ENCODE measurements at places on chromosomes 1 and 21. TPM values are rescaled to one million over a fixed set of nuclear protein-coding genes. Genes with fewer than 3 reads are reported as not detected.

- no peak overlapping the region for H3K27ac ChIP-seq
- H3K36me3 ChIP-seq = no peaks in the 10 kb centered on the region
- H3K4me1 ChIP-seq = no peaks in the 10 kb centered on the region
- no peaks in the 10 kb centered on the region for H3K27me3 ChIP-seq
- DNase-seq = no peak
These were observed 95.4 kb downstream of the MATN1 start for GRCh38 chr1:30627994-30628393.

GRCh38 chr1:72278461-72278860, 3.9 kb downstream of the NEGR1 start:
- H3K4me1 ChIP-seq = no peaks in the 10 kb centered on the region
- no peak for DNase-seq
- H3K36me3 ChIP-seq = no peaks in the 10 kb centered on the region
- no peak overlapping the region for H3K4me3 ChIP-seq

The MPZ gene
- 2.3 TPM for total RNA-seq

The OR2L8 gene
- total RNA-seq = not detected

- no peak overlapping the region for H3K27ac ChIP-seq
- DNase-seq = no peak
These were observed 77.2 kb downstream of the DDAH1 start for GRCh38 chr1:85387781-85388180.

DNA sequence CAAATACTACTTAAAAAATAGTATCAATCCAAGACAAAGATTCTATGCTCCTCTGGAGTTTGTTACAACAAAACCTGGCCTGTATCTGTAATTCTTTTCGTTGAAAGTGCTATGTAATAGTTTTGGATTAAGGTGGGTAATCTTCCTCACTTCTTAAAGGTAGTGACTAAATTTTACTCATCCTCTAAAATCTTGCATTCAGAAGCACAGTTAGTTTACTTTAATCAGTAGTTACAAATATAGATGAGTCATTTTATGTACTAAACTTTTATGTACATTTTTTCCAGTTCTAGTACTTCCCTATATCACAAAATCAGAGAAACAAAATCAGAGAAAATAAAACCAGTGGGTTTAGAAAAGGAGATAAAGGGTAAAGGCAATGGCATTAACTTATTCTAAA, 51.3 kb downstream of the ZNHIT6 start:
- no peaks in the 10 kb centered on the region for H3K27me3 ChIP-seq

DNA sequence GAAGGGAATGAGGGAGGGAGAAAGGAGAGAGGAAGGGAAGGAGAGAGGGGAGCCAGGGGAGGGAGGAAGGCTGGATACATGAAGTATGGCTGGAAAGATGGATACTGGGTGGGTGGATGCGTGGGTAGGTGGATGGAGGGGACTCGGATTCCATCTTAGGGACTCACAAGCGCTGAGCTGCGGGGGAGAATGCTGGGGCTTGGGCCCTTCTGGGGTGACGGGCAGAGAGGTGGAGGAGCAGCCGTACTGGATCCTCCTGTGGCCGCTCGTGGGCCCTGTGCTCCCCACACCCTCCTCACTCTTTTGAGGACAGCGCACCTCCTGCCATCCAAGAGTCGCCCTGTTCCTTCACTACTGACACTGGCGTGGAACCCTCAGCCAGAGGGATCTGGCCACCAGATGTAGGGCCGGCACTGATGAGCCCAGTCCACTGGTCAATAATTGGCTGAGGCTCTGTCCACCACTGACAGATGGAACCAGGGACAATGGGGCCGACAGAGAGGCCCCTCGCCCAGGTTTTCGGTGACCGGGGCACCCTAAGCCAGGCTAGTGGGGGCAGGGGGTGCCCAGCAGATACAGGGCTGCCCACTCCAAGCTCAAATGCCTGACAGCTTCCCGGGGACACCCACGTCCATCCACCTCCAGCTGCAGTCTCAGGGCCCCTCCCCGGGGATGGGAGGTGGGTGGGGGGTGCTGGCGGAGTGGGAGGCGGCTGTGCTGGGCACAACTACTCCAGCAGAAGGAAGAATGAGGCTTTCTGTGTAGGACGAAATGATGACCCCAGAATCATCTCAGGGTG, 4.4 kb upstream of the ACTRT2 start:
- no peaks in the 10 kb centered on the region for H3K36me3 ChIP-seq
- H3K4me1 ChIP-seq = no peaks in the 10 kb centered on the region

DNA sequence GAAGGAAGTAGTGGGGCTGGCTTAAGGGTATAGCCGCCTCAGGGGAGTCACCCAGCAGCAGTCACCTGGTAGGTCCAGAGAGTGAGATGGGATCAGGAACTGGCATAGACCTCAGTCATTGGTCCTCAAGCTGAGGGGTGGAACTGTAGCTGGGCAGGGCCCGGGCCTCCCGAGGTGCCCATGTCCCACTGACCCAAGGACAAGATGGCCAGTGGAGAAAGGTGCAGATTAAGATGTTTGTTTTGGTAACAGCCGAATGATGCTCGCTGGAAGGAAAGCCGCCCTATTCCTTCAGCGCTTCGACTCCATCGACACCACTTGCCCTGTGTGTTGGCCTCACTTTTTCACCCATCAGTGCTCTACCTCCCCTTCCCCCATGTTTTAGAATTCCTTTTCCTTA, 16.4 kb downstream of the COL9A2 start:
- H3K4me3 ChIP-seq = no peak overlapping the region
- H3K4me1 ChIP-seq = peaks cover 4% of the 10 kb centered on the region

DNA sequence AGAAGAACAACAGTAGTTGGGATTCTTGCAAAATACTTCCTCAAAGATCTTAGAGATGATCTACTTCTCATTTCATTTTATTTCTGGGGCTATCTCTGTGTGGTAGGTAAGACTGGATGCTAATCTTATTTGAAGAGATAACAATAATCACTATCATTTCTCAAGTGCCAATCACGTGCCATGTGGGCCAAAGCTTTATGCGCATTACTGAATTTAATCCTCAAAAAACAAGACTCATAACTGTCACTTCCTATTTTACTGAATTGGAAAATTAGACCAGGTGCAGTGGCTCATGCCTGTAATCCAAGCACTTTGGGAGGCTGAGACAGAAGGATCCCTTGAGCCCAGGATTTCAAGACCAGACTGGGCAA, 121.7 kb downstream of the KCNN3 start:
- no peak overlapping the region for H3K27ac ChIP-seq
- no peaks in the 10 kb centered on the region for H3K36me3 ChIP-seq
- no peak for DNase-seq
- H3K4me3 ChIP-seq = no peak overlapping the region
- no peaks in the 10 kb centered on the region for H3K4me1 ChIP-seq
- peaks cover 36% of the 10 kb centered on the region for H3K27me3 ChIP-seq

- no peak overlapping the region for H3K27ac ChIP-seq
- H3K27me3 ChIP-seq = no peaks in the 10 kb centered on the region
- H3K4me3 ChIP-seq = no peak overlapping the region
- peaks cover 9% of the 10 kb centered on the region for H3K4me1 ChIP-seq
- no peak for DNase-seq
These were observed 4.0 kb downstream of the OSCP1 start for GRCh38 chr1:36446271-36446670.

- H3K27ac ChIP-seq = no peak overlapping the region
- DNase-seq = peak; percentile 16
- H3K4me3 ChIP-seq = no peak overlapping the region
- H3K4me1 ChIP-seq = peaks cover 7% of the 10 kb centered on the region
These were observed 260.2 kb downstream of the HHAT start for GRCh38 chr1:210588946-210589345.
